Cerebellum (tissue), 4 donors: ENCODE measurements at places on chromosomes 3 and 15.

DNA sequence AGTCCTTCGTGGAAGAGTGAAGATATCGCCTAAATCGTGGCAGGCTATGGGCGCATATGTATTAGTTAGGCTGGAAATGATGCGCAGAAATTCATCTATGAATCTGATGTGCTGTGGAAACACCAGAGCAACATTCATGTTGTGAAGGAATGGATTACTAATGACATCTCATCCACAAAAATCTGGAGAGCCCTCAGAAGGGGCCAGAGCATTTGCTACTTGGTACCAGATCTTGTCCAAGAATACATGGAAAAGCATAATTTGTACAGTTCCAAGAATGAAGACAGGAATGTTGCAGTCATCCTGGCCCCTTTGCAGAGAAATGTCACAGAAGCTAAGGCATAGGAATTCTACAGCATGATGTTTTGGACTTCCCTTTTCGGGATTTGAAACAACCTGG lies 38.4 kb upstream of the FOXB1 start:
- DNase-seq: no peak

DNA sequence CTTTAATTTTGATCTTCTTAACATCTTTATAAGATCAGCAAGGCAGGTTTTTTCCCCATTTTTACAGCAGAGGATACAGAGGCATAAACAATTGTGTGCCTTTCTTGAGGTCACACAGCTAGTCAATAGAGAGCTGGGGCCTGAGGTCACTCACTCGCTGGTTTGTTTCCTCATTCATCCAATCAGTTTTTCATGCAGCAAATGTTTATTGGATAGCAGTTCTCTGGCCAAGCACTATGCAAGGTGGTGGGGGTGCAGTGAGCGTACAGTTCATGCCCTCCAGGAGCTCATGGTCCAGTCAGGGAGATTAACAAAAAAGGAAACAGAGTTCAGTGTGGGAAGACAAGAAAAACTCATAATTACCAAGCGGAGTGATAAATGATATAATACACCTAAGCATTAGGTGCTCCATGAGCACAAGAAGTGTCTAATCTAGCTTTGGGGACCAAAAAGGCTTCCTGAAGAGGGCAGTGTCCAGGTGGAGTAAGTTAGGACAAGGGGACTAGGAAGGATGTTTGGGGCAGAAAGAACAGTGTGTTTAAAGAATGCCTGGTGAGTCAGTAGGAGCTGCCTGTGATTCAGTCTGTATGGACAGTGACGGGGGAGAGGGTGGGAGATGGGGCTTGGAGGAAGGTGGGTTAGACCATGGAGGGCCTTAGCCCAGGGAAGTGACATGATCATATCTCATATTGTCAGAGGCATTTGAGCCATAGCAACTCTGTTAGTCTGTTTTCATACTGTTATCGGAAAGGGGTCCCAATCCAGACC lies 29.3 kb downstream of the MAP2K5 start:
- DNase-seq: no peak

DNA sequence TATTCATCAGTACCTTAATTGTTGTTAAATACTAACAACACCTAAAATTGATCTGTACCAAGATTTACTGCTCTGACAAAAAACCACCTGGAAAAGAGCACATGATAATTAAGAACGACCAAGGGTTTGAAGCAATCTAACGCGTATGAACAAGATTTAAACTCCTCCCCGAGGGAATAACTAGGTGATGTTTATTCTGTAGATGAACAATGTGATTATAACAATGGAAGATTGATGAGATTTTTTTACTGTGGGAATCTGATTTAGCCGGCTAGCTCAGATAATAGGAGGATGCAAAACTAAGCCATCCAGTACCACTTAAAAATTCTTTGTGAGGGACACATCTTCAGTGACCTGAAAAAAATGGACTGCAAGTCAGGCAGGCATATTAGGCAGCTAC lies 222.1 kb downstream of the FHIT start:
- DNase-seq: no peak

GRCh38 chr3:129952556-129953355 lies 21.8 kb upstream of the TRH start:
- DNase-seq: no peak

DNA sequence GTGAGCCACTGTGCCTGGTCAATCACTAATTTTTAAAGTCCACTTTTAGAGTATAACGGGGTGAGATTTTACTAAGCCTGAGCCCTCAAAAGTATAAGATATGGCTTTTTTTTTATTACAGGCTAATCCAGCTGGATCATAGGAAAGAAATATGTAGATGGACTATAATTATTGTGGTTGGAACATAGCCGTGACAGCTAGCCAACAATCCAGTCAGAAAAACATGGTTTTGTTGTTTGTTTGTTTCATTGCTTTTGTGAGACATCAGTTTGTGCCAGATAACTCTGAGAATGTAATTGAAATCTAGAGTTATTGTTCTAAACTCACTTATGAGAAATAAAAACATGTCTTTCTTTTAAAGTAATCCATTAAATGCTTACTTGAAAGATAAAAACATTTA lies 37.3 kb upstream of the ATOSA start:
- no peak for DNase-seq

DNA sequence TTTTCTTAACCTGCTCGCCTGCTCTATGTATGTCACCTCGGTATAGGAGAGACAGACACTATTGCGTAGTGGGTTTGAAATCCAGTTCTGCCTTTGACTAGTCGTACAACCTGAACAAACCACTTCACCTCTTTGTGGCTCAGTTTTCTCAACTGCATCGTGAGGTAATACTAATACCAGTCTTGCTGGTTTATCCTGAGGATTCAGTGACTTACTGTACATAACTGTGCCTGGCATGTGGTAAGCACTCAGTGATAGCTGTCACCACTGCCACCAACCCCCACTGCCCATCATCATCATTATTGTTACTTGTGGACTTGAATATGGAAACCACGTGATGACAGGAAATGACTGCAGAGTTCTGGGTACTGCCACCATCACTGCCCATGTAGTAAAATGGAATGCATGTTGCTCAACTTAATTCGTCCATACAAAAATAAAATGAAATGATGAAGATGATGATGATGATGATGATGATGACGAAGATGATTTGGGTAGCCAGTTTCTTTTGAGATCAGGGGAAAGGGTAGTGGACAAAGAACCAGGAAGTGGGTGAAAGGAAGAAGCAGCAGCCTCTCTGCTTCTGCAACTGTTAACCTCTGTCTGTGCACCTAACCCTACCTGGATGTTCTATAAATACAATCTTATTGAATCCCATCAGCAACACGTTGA lies 228.1 kb downstream of the FEZF2 start:
- no peak for DNase-seq

DNA sequence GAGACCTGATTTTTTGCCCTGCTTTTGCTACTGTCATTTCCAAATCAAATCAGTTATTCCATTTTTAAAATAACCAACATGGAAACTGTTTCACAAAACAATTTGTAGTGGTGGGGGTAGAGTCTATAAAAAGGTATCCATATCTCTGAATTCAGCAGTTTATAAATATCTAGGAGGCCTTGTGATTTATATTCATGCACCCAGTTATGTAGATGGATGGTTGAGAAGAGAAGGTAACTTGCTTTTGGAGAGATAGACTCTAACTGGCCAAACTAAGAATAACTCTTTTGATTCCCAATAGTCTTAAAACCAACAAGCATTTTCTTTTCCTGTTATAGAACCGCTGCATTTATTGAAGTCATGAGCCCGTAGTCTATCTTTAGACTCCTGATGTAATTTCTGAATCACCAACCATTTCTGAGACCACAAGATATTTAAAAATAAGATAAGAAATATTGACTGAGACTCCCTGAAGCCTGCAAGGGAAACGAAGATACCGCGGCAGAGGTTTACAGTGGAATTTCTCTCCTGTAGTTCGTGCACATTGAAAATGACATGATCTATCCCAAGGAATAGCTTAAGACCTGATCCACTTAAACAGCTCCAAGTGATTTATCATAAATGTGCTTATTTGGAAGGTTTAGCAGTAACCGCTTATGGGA lies 68.5 kb downstream of the SAMMSON start:
- DNase-seq: no peak

- no peak for DNase-seq
Measured at GRCh38 chr3:6512172-6512800, 348.6 kb upstream of the GRM7 start.

DNA sequence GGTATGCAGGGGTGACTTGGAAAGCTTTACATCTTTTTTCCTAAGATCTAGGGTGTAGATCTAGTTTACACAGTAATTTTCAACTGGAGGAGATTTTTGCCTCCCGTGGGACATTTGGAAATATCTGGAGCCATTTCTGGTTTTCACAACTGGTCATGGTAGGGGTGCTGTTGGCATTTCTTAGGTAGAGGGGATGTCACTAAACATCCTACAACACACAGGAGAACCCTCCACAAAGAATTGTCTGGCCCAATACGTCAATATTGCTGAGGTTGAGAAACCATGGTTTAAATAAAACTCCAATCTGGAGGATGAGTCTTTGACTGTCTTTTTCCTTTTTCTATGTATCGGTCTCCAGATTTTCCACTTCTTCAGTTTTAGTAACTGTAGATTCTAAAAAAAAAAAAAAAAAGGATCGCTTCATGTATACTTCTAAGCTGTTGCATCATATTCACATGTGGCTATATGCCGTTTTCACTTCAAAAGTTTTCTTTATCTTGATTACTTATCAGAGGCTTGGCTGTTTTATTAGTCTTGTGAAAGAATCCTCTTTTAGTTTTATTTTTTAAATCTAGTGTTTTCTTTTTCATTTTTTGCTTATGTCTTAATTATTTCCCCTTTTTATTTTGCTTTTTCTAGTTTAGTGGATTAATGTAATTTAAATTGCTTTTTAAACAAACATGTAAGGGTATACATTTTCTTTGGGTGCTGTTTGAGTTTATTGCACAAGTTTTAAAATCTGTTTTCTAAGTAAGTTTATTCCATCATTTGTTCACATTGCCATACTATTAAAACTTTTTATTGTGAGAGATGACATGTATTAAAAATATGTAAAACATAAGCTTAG lies 21.2 kb downstream of the UBE2Q2 start:
- no peak for DNase-seq

GRCh38 chr15:92366381-92366780 lies 27.3 kb upstream of the ST8SIA2 start:
- DNase-seq: no peak

- DNase-seq: no peak
Measured at GRCh38 chr15:52683580-52683979, 4.4 kb upstream of the ATOSA start.

- DNase-seq: no peak
Measured at GRCh38 chr15:77032052-77032646, 37.2 kb downstream of the PSTPIP1 start.

DNA sequence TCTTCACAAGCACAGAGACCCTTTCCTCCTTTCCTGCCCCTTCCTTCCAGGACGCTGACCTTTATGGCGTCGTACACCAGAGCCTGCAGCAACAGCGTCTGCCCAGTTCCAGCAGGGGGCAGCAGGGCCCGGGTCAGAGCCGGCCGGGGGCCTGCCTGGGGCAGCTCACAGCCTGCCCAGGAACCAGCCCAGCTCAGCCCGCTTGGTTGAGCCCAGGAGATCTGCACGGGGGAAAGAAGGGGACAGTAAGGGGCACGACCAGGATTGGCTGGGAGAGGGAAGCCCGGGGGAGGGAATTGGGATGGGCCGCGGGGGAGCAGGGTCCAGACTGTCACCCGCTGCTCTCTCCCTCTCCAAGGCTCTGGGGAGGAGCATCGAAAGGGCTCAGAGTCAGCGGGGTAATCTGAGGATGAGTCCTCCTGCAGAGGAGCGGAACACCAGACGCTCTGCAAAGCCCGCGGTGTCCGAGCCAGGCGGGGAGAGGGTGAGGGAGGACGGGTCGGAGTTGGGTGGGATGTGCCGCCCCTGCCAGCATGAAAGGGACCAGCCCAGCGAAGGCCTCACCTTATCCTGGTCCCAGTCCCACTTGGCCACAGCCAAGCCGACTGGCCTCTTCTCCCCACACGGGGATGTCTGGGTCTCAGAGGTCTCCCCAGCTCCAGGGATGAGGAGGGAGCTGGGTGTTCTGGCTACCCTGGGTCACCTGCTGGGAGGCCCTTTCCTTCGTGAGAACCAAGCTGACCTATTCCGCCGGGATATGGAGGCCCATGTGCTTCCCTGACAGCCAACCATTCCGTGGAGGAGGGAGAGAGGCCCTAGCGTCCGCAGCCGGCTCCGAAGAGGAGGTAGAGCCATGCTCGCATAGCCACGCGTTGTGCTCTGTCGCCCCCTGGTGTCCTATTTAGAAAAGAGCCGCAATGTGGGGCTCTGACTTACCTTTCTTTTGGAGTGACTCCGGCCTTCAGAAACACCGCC lies 7.4 kb upstream of the IGDCC3 start:
- peak; percentile 92 for DNase-seq

DNA sequence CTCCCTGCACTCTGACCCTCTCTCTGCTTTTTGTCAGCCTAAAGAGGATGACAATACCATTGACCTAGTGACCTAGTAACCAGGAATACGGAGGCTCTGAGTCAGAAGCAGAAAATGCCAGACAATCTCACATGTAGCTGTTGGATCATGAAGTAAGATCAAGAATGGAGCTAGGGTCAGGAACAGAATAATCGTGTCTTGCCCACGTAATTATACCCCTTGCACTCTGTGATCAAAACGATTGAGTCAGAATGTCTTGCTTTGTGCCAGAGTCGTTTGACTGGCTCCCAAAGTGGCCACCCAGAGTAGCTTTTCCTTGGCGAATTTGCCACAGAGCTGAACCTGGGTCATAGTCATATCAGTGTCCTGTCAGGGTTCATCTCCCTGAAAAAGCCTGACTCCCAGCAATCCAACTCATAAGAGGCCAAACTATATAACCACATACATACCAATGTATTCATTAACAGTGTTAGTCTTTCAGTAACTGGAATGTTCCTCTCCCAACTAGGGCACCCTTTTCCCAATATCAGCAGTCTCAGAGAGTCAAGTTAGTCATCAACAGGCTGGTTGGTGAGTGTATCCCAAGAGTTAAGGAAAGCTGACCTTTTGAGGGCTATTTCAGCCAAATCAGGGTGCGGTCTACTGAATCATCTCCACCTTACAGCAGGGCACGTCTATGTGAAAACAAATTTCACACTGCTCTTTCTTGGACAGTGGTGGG lies 5.0 kb upstream of the CDV3 start:
- DNase-seq: no peak

DNA sequence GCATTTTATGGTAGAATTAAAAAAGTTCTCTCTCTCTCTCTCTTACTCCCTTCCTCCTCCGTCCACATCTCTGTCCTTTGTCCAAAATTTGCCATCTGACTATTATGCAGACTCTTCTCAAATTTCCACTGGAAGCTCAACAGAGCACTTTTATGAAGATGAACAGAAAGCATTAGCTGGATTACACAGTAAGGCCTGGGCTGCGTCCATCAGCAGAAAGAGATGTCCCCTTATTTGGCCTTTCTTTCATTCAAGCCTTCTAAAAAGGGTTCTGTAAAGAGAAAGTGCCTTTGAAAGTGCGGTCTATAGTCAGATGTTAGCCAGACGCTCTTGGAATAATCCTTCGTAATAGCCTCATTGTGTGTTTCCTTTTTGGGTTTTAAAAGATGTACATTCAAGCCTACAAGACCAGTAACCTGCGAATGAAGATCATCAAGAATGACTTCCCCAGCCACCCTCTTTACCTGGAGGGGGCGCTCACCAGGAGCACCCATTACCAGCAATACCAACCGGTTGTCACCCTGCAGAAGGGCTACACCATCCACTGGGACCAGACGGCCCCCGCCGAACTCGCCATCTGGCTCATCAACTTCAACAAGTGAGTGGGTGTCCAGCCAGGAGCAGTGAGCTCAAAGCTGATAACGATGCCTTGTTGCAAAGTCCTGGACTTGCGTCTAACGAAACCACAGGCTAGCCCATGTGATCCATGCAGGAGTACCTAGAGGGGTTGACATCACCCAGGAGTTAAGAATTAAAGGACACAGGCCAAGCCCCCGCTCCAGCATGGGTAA lies 53.1 kb downstream of the MESD start:
- DNase-seq: no peak

GRCh38 chr3:175670557-175670956 lies 811.4 kb downstream of the NAALADL2 start:
- DNase-seq: no peak
